GM12891 (cell line): ENCODE measurements at places on chromosomes 16 and 17.
A peak's percentile ranks its signal among the peaks of the same experiment; 100 is the strongest.

DNA sequence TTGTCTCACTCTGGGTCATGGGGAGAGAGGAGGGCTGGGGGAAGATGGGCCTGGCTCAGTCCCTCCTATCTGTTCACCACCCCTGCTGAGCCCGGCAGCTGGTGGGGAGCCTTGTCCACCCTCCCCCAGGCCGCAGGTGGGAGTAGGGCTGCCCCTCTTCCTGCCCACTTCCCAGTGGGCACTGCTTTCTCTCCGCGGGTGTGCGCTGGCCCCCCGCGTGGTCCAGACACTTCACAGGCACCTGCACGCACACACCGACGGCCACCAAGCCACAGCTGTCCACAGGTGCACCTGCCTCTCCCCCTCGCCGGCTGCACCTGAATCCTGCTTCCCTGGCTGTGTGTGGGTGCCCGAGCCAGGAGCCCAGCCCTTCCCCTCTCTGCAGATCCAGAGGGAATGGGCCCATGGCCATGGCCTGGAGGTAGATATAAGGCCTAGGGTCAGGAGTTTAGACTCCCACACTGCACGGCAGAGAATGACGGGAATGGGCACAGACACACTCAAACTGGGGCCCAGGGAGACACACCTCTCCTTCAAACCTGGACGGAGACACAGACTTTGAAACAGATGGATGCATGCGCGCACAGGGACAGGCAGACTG, 2.0 kb downstream of the NHERF2 start:
- DNase-seq = no peak

DNA sequence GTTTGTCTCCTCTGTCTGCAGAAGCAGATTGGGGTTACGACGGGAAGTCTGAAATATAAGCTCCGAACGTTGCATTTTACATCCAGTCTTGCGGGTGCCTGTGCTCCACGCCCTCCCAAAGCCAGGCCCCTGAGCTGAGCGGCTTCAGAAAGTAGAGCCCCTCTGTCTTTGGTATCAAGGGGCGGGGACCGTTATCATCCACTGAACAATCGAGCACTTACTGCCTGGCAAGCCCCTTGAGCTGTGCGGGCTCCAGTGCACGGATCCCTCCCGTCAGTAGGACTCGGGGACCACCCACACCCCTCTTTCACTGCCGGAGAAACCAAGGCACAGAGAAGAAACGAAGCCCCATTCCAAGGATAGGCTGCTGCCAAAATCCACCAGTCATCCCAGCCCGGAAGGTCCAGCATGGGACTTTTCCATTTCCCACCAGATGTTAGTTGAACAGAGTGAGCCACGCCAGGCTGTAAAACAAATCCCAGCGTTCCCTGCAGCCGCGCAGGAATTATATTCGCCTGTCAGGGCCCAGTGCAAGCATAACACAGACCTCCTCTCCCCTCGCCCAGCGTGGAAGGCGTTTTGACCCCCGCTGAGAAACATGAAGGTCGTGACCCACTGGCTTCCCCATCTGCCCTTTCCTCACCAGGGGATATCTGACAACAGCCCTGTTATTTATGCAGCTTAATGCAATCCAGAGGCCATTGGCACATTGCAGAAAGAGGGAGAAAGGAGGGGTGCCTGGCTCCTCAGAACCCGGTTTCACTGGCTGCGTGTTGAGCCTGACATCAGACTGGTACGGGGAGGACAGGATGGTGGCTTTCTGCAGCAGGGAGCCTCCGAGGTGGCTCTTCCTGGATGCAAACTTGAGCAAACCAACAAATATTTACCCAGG, 212.2 kb upstream of the FOXF1 start:
- no peak for DNase-seq

DNA sequence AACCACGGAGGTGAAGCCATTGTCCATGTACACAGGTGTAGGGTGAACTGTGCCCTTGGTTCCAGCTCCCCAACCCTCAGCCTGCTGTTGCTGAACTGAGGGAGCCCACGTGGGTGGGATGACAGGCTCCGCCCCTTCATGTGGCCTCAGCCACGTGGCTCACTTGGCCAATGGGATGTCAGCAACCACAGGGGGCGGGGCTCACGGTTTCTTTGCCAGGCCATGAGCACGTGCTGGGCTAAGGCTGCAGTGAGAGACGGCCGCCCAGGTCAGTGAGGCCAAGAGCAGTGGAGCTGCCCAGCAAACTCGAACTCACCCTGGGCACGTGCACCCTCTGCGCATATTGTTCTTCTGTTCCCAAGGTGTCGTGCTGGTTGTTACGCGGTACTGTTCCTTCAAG, 282.6 kb downstream of the IRF8 start:
- DNase-seq = no peak

- DNase-seq = no peak
Measured at GRCh38 chr17:2266045-2266864, 37.3 kb downstream of the SMG6 start.

DNA sequence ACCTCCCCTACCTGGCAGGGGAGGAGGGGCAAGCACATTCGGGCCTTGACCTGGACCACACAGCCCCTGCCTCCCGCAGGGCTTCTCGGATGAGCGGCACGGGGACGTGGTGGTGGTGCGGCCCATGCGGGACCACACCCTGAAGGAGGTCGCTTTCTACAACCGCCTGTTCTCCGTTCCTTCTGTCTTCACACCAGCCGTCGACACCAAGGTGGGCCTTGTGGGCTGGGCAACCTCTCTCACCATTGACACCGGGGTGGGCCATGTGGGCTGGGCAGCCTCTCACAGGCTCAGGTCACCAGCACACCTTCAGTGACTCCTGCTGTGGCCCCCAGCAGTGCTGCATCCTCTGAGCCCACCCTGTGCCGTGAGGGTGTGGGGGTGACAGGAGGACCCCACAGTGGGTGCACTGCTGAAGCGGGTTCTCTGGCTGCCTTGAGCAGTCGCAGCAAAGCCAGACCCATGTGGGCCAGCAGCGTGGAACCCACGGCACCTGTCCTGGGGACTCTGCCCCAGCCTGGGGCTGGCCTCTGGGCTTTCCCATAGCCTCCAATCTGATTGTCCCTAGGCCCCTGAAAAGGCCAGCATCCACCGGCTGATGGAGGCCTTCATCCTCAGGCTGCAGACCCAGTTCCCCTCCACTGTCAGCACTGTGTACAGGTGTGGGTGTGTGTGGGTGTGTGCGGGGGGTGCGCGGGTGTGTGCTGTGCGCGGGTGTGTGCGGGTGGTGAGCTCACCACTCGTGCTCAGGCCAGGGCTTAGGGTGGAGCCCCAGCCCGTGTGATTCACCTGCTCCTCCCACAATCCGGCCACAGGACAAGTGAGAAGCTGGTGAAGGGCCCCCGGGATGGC, 7.5 kb downstream of the CTU2 start:
- no peak for DNase-seq

DNA sequence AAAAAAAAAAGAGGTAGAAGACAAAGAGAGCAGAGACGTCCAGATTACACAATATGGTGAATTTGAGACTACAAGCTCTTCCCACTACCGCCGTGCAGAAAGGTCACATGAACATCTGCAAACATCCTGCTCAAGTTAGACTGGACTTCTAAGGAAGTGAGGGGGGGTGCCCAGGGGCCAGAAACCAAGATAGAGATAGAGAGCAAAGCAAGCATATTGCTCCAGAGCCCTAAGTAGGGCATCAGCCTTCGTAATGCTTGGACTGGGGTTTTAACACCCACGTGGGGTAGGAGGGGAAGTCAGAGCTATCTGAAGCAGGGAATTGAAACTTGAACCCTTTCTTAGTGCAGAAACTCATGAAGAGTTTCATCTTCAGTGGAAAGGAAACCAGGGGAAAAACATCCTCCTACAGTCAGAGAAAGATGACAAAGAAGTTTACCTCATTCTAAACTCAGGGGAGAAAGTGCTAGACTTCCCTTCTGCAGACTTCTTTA, 8.7 kb downstream of the CLEC19A start:
- peak; percentile 50 for DNase-seq

- DNase-seq = no peak
Measured at GRCh38 chr16:8108991-8109509, 481.3 kb downstream of the TMEM114 start.
